ENCODE measurements at places on chromosomes 2 and 18.

DNA sequence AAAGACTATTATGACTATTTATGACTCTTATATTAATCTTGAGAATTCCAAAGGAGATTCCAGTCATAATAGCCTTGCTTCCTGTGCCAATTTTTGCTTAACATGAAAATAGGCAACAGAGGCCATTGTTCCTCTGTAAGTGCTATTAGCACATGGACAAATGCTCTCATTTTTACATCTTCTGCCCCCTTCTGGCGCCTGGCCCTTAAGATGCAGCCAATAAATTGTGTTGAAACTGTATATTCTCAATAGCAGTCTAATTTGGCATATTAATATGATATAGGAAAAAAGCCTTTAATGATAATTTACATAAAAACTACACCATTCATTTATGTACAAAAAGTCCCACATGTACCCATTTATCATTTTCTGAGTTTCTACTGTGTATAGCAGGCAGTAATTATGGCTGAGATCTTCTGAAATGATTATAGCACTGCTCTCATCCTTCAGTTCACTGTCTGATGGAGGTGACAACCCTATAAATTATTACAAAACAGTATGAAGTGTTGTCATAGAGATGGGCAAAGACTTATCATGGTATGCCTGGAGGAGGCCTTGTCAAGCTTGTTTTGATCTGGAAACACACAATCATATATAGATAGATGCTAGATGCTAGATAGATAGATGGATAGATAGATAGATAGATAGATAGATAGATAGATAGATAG lies 613.3 kb downstream of the TSN start:
- no peak for DNase-seq

DNA sequence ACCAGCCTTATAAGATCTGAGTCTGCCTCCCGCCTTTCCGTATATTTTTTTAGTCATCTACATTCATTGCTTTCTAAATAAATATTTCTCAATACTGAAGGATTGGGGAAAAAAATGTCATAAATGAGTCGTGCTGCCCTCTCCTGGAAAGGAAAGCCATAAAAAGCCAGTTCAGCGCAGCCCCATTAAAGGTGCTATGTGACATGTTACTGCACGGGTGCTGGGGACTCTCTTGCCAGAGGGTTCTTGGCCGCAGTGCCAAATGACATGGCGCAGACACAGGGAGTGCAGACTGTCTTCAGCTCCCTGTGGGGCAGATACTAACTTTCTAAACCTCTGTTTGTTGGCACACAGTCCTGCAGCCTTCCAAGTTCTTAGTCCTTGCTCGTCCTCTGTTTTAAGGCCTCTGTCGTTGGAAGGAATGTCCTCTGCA lies 53.7 kb upstream of the MAP3K20 start:
- DNase-seq = no peak

DNA sequence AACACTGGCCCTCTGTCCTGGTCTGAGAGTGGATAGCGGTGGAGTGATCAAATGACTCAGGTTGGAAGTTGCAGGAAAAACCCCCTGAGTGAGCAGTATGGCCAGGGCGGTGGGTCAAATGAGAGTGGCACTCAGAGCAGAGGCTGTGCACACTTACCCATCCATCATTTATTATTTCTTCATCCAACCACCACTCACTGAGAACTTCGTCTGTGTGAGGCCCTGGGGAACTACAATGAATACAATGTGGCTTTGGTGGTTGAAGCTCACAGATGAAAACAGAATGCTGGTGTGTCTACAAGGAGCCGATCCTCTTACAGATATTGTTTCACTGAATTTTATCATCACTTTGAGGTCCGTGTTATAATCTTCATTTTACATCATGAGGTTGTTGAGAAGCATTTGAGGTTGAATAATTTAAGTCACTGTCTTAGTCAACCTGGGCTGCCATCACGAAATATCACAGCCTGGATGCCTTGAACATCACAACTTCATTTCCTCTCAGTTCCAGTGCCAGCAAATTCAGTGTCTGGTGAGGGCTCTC lies 73.4 kb upstream of the ID2 start:
- DNase-seq = peak; percentile 59

GRCh38 chr2:128315122-128315828 lies 3.4 kb downstream of the HS6ST1 start:
- DNase-seq = no peak

- DNase-seq = no peak
These were observed 82.1 kb downstream of the CDC42EP3 start for GRCh38 chr2:37589298-37589697.

DNA sequence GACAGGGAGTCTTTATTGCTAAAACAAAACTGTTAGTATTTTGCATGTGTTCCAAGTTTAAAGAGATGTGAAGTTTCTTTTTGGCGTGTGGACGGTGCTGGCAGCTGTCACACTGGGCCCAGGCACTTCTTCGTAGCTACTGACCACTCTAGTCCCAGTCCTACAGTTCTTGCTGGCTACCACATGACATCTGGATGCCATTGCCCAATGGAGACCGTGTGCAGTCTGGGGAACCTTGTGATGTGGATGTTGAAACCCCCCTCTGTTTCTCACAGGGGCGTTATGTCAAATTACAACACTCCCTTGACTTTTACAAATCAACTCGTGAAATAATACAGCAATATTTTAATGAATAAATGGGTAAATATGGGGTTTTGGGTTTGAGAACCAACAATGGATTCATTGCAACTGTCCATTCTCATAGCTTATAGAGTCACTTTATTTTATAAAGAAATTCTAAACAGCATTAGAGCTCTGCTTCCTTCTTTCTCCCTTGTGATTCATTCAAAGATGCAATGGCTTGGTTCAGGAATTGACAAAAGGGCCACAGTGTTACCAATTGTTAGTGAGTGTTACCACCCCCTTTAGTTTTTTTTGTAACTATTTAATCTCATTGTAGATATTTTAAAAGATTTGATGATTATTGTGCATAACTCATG lies 1.2 kb downstream of the GPD2 start:
- no peak for DNase-seq

- peak; percentile 17 for DNase-seq
These were observed 1452.1 kb downstream of the SUCLG1 start for GRCh38 chr2:83006961-83007360.

- DNase-seq = no peak
These were observed 19.4 kb downstream of the THAP4 start for GRCh38 chr2:241617431-241618154.

- DNase-seq = no peak
These were observed 19.3 kb upstream of the CAVIN2 start for GRCh38 chr2:191866195-191866594.

DNA sequence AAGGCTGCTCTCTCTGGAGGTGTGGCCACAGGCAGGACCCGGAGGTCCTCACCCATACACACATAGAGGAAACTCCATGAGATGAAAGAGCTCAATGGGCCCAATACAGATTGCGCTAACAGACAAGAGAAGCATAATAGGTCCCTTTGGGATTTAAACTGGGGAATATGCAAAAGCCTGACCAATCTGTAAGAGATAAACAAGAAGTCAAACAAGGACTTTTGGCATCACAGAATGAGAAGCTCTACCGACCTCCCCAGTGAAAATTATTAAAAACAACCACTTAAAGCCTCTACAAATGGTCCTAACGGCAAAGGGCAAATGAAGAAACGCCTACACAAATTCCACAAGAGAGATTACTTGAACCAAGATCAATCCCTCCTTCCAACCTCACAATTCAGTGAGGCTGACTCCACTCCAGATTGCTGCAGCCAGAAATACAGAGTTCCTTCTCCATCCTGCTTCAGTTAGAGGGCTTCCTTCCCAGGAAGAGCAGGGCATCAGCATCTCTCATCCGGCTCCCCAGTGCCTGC lies 10.8 kb downstream of the IWS1 start:
- no peak for DNase-seq

DNA sequence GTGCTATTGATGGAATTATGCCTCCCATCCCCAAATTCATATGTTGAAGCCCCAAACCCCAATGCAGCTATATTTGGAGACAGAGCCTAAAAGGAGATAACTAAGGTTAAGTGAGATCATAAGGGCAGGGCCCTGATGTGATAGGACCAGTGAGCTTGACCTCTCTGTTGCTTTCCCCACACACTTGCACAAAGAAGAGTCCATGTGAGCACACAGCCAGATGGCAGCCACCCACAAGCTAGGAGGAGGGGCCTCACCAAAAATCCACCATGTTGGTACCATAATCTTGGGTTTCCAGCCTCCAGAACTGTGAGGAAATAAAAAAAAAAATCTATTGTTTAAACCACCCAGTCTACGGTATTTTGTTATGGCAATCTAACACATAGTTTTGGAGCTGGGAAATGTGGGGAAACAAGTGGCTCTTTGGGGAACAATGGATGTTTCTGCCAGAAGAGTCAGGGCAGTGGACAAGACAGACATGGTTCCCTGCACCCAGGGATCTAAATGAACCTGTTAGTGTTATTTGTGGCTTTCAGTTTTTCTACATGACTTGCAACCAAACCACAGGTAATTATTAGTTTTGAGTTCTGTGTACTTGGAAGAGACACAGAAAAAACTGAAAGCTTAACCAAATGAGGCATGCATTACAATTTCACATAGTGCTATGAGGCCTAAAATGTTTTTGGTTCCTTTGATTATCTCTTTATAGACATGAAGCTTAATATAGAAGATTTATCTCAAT lies 259.1 kb downstream of the LTBP1 start:
- DNase-seq = no peak

GRCh38 chr2:236865052-236865451 lies 220.6 kb upstream of the COPS8 start:
- DNase-seq = no peak

DNA sequence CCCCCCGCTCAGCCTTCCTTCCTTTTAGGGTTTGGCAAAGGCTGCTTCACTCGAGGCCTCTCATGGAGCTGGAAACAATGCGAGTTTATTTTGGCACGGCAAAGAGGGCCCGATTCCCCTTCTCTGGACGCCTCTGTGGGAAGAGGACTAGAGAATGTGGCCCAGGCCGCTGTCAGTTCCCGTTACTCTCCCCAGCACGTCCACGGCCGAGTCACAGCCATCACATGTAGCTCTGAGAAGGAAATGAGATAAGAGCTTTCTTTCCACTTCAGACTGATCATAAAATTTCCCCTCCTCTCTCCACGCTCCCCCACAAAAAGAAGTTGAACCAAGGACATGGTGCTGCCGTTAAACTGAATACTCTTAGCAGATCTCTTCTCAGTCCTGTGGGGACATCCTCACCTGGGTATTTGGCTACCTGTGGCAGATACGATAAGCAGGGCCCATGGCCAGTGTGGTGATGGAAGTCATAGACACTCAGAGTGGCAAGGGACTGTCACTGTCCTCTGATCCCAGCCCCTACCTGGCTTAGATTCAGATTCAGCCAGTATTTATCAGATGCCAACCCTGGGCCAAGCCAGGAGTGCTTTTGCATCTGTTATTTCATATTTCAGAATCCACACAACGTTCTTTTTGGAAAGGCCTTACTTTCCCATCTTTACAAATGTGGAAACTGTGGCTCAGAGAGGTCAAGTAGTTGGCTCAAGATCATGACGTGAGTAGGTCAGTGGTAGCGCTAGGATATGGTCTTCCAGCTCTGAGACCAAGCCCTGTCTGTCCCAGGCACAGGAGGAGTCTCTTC lies 101.2 kb downstream of the MCFD2 start:
- DNase-seq = peak; percentile 48

- no peak for DNase-seq
These were observed 140.3 kb downstream of the OSR1 start for GRCh38 chr2:19218166-19218565.

- no peak for DNase-seq
These were observed 138.5 kb downstream of the COL4A4 start for GRCh38 chr2:227025510-227025909.

GRCh38 chr2:167478196-167478595 lies 589.9 kb downstream of the XIRP2 start:
- DNase-seq = no peak

DNA sequence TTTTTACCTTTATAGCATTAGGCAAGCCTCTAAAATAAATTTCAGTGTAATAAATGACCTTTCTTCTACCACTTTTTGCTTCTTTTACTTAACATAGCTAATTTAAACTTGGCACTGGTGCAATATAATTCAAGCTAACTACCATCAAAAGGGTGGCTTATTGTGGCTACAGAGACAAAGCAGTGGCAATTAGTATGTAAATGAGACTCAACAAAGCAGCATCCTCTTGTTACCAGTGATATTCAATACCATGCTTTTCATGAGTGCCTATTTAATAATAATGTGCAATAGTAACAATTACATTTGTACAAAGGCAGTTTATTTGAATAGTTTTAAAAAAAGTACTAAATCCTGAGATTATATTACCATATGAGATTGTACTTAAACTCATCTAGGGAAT lies 93.4 kb downstream of the SOS1 start:
- DNase-seq = no peak

DNA sequence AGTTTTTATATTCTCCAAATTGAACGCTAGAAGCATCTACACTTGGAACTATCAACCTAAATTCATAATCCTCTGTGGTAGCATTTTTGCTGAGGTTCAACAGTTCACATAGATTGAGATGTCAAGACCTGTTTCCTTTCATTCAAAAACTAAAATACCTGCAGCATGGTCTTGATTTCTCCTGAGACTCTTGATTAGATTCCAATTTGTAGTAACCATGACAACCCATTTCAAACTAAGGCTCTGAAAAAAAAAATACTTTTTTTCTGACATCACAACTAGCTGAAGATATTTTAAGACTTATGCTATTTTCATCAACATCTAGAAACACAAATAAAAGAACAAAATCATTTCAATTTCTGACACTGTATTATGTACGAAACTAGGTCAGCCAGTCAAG lies 29.8 kb downstream of the COBLL1 start:
- no peak for DNase-seq

DNA sequence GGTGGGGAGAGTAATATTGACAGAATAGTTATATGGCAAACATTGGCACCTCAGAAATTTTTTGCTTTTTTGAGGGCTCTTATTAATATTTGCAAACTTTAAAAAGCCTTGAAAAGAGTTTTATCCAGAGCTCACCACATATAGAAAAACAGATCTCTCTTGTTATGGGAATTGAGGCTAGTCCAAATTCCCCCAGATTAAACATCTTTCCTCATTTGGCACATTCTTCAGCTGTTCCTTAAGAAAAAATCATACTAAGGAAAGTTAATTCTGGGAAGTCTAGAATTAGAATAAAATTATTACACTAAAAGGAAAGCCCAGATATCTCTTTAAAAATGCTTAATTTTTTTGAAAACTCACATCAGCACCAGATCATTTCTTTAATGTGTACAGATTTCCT lies 5.6 kb downstream of the TFPI start:
- no peak for DNase-seq

DNA sequence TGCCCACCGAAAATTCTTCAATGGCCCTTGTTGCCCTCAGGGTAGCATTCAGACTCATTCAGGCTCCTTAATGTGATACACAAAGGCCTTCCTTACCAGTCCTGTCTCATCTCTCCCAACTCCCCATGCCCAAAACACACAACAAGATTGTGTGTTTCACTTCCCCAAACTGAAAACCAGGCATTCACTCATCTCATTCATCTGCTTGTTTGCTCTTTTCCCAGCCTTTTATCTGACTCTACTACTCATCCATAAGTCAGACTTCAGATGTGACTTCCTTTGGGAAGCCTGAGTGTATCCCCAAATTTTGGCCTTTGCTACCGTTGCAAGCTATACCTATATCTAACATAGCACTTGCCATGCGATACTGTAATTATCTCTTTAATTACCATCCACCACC lies 9.7 kb upstream of the SLC39A10 start:
- no peak for DNase-seq

Data from fibroblast of skin of left quadriceps (primary cell).